Tibial artery (tissue), 4 donors: ENCODE measurements at places on chromosomes 12 and 14.

GRCh38 chr14:72801381-72801812 is 92.5 kb downstream of the DPF3 start:
- no peaks in the 10 kb centered on the region for H3K4me1 ChIP-seq
- H3K27ac ChIP-seq = no peak overlapping the region
- DNase-seq = no peak
- H3K36me3 ChIP-seq = no peaks in the 10 kb centered on the region
- no peaks in the 10 kb centered on the region for H3K27me3 ChIP-seq
- H3K4me3 ChIP-seq = no peak overlapping the region

- DNase-seq = no peak
- H3K36me3 ChIP-seq = no peaks in the 10 kb centered on the region
Measured at GRCh38 chr12:19848421-19848820, 409.1 kb downstream of the AEBP2 start.

DNA sequence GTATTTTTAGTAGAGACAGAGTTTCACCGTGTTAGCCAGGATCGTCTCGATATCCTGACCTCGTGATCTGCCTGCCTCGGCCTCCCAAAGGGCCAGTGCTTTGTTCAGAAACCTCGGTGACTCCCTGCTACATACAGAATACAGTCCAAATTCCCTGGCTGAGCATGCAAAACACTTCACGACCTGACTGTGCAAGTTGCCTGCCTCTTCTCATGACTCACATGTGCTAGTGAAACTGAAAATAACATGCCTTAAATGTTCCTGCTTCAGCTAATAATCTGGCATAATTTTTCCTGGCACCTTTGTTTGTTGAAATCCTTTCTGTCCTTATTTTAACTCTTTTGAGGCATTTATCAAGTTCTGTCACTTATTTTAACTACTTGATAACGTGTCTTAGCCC is 8.2 kb downstream of the DMAC2L start:
- H3K36me3 ChIP-seq = peaks cover 15% of the 10 kb centered on the region
- no peak overlapping the region for H3K4me3 ChIP-seq
- H3K4me1 ChIP-seq = peaks cover 8% of the 10 kb centered on the region
- no peak for DNase-seq

- H3K27me3 ChIP-seq = peaks cover 83% of the 10 kb centered on the region
- H3K36me3 ChIP-seq = no peaks in the 10 kb centered on the region
- H3K4me3 ChIP-seq = no peak overlapping the region
- H3K27ac ChIP-seq = no peak overlapping the region
- no peaks in the 10 kb centered on the region for H3K4me1 ChIP-seq
Measured at GRCh38 chr14:104150136-104151025, 12.0 kb downstream of the KIF26A start.
